ENCODE measurements at places on chromosomes 12 and 14.

- DNase-seq = no peak
These were observed 185.1 kb downstream of the C12orf42 start for GRCh38 chr12:103310546-103311270.

DNA sequence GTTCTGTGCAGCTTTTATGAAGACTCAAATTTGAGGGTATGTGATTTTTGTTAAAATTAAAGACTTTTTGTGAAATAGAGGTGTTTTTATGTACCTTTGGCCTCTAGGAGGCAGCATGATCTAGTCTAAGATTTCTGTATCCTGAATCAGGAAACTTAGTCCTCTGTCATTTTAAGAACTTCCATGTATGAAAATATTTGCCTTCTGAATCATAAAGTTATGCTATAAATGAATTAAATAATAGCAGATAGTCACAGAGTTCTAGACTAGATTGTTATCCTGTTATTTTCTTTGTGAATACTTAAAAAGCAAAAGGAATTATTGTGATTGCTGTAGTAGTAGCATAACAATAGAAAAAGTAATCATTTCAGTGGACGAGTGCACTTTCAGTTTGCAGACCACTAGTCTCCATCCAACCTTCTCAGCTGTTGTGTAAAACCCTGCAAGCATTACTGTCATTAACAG, 56.3 kb downstream of the FGD4 start:
- DNase-seq = no peak

DNA sequence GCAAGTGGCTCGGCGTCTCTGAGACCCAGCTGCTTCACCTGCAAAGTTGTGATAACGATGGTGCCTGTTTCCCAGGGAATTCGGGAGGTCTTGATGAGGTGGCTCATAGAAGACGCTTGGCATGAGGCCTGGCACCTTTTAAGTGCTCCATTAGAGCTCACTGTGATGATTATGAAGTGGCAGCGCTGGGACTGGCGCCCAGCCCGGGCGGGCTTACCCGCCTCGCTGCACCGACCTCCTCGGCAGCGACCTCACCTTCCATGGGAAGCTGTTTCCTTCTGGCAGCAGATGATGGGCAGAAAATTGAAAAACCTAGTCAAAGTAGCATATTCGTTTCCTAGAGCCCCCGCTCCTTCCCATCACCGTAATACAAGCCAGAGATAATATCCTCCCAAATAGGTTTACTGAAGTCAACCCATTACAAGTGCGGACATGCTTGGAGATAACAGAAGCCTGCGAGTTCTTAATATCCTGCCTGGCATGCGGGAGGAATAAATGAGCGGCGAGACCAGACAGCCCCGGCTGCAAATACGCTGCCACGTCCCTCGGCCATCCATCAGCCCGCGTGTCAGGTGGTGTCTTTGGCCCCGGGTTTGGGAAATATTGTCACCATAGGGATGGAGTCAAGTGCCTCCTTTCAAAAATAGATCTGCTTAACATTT, 35.2 kb upstream of the DLK1 start:
- peak; percentile 21 for DNase-seq

GRCh38 chr12:65387396-65387795, 108.9 kb downstream of the MSRB3 start:
- DNase-seq = no peak

DNA sequence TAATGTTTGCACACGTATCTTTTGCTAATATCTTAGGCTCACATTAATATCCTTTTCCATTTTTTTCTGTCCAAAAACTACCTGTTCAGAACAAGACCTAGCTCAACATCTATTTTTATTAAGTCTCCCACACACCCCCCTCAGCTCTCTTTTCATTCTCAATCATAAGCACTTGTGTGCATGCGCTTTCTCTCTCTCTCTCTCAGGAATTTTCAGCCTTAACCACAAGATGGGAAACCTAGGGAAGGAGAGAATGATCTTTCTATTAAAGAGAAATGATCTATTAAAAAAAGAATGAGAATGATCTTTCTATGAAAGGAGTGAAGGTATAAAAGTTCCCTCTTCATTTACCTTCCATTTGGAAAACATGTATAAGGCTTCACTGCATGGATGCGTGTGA, 39.7 kb upstream of the AP4S1 start:
- no peak for DNase-seq

DNA sequence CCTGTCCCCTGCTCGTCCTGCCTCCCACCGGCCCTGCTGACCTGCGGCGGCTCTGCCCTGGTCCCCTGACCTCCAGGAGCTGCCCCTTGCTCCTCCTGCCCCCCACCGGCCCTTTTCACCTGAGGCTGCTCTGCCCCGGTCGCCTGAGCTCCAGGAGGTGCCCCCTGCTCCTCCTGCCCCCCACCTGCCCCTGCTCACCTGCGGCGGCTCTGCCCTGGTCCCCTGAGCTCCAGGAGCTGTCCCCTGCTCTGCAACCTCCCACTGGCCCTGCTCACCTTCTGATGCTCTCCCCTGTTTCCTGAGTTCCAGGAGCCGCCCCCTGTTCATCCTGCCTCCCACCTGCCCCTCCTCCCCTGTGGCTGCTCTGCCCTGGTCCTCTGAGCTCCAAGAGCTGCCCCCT, 101.3 kb downstream of the TMEM121 start:
- no peak for DNase-seq

All from femur (tissue), 1 donor.